ENCODE measurements at places on chromosomes 3 and 15. TPM values are rescaled to one million over a fixed set of nuclear protein-coding genes. Genes with fewer than 3 reads are reported as not detected.

The CCDC80 gene
- 134 TPM for total RNA-seq

- peak overlapping the region; percentile 58 for H3K27ac ChIP-seq
- no peak for DNase-seq
- H3K36me3 ChIP-seq: peaks cover 5% of the 10 kb centered on the region
- peaks cover 47% of the 10 kb centered on the region for H3K4me1 ChIP-seq
- no peaks in the 10 kb centered on the region for H3K27me3 ChIP-seq
- no peak overlapping the region for H3K4me3 ChIP-seq
These were observed 50.4 kb downstream of the TCF12 start for GRCh38 chr15:56968821-56969220.

The IGSF11 gene
- total RNA-seq: 2.0 TPM

DNA sequence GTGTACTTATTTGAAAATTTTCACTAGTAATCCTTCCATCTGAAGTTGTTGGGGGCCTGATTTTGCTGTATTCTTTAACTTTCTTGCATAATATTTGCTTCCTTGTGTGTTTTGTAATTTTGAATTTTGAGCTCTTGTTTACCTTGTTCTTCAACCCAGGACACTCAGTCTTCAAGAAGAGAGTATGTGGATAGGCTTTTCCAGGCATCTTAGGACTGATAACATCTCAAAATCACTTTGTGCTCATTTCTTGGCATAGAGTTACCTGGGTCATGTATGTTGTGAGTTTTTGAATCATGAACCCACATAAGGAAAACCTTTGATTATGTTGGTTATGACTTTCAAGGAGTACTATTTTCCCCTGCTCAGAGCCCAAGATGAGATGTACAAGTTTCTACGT is 13.4 kb downstream of the BTD start:
- peaks cover 13% of the 10 kb centered on the region for H3K36me3 ChIP-seq
- no peak overlapping the region for H3K4me3 ChIP-seq
- DNase-seq: no peak
- no peaks in the 10 kb centered on the region for H3K27me3 ChIP-seq
- H3K4me1 ChIP-seq: no peaks in the 10 kb centered on the region
- no peak overlapping the region for H3K27ac ChIP-seq

- H3K27me3 ChIP-seq: peaks cover 50% of the 10 kb centered on the region
- H3K4me3 ChIP-seq: peak overlapping the region; percentile 93
- H3K4me1 ChIP-seq: peaks cover 27% of the 10 kb centered on the region
- H3K36me3 ChIP-seq: no peaks in the 10 kb centered on the region
- peak; percentile 43 for DNase-seq
These were observed 720 bp upstream of the TNIK start for GRCh38 chr3:171460725-171461524.

DNA sequence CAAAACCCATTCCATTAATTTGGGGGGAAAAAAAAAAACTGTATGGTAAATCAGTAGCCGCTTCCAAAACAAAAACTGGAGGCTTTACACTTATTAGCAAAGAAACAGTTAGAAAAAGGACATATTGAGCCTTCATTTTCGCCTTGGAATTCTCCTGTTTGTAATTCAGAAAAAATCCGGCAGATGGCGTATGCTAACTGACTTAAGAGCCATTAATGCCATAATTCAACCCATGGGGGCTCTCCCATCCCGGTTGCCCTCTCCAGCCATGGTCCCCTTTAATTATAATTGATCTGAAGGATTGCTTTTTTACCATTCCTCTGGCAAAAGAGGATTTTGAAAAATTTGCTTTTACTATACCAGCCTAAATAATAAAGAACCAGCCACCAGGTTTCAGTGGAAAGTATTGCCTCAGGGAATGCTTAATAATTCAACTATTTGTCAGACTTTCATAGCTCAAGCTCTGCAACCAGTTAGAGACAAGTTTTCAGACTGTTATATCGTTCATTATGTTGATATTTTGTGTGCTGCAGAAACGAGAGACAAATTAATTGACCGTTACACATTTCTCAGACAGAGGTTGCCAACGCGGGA is 9.4 kb upstream of the RPL24 start:
- DNase-seq: no peak
- H3K27me3 ChIP-seq: no peaks in the 10 kb centered on the region
- H3K4me3 ChIP-seq: no peak overlapping the region
- H3K27ac ChIP-seq: peak overlapping the region; percentile 83
- no peaks in the 10 kb centered on the region for H3K36me3 ChIP-seq

- no peak overlapping the region for H3K27ac ChIP-seq
- no peaks in the 10 kb centered on the region for H3K36me3 ChIP-seq
- no peaks in the 10 kb centered on the region for H3K4me1 ChIP-seq
- H3K4me3 ChIP-seq: no peak overlapping the region
- H3K27me3 ChIP-seq: peaks cover 7% of the 10 kb centered on the region
These were observed 18.5 kb downstream of the MINAR1 start for GRCh38 chr15:79450648-79451047.

GRCh38 chr15:67134067-67134838 is 68.9 kb downstream of the SMAD3 start:
- no peak for DNase-seq
- peak overlapping the region; percentile 99 for H3K27ac ChIP-seq
- no peaks in the 10 kb centered on the region for H3K27me3 ChIP-seq
- H3K36me3 ChIP-seq: no peaks in the 10 kb centered on the region

- no peak overlapping the region for H3K4me3 ChIP-seq
- H3K27me3 ChIP-seq: no peaks in the 10 kb centered on the region
- peaks cover 24% of the 10 kb centered on the region for H3K4me1 ChIP-seq
- H3K36me3 ChIP-seq: no peaks in the 10 kb centered on the region
- DNase-seq: no peak
These were observed 26.7 kb downstream of the CYP8B1 start for GRCh38 chr3:42849017-42849416.

DNA sequence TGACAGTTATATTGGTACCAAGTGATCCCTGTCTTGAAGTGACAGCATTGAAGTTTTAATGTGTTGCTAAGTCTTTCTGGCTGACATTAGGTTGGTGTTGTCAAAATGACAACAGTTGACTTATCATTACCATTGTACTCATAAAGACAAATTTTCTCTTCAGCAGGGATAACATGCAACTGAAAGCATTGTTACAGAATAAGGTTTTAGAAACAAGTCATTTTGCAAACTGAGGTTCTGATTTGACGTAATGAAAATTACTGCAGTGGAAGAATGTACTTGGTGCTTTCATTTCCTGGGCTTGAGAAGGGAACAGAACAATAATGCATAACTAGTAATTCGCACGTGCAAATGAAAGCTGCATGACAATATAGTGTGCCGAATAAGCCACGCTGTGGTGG is 75.1 kb downstream of the MOBP start:
- peaks cover 2% of the 10 kb centered on the region for H3K4me1 ChIP-seq
- no peak overlapping the region for H3K27ac ChIP-seq
- H3K36me3 ChIP-seq: no peaks in the 10 kb centered on the region
- H3K27me3 ChIP-seq: no peaks in the 10 kb centered on the region

DNA sequence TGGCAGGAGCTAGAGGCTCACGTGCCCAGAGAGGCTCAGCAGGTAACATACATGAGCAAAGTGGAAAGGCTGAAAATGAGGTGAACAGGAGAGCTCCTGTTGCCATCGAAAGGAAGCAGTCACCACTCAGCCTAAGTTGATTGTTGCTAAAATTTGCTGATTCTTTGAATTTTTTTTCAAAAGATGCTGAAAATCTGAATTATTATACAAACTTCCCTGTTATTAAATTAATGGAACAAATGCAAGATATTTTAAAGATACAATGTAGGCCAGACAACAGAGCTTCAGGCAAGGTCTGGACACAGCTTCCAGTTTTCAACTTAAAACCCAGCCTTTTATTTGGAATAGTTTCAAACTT is 151.3 kb downstream of the GHSR start:
- DNase-seq: no peak
- H3K27me3 ChIP-seq: no peaks in the 10 kb centered on the region
- no peak overlapping the region for H3K4me3 ChIP-seq
- H3K36me3 ChIP-seq: peaks cover 51% of the 10 kb centered on the region
- H3K4me1 ChIP-seq: no peaks in the 10 kb centered on the region

- no peak for DNase-seq
- no peak overlapping the region for H3K4me3 ChIP-seq
- peaks cover 27% of the 10 kb centered on the region for H3K4me1 ChIP-seq
- peaks cover 6% of the 10 kb centered on the region for H3K36me3 ChIP-seq
- H3K27ac ChIP-seq: no peak overlapping the region
These were observed 287.6 kb upstream of the TBL1XR1 start for GRCh38 chr3:177484926-177485325.

DNA sequence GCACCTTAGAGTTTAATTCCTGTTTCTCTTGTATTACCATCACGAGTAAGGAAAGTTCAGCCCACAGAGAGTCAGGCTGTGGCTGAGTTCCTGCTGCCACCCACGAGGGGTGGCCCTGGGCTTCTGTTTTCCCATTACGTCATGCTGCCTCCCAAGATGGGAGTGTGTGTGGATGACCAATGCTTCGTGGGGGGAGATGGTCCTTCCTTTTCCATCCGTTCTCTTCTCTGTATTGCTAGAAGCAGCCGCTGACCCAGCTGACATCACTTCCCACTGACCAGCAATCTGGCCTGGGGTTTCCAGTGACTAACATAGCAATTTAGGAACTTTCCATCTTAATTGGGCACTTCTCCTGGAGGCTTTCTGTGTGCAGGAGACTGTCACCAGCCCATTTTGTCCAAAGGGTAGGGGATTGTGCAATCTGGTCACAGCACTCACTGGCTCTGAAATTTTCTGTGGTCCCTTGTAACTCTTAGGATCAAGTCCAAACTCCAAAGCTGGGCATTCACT is 9.3 kb downstream of the IRAK2 start:
- no peak for DNase-seq
- no peaks in the 10 kb centered on the region for H3K4me1 ChIP-seq
- H3K36me3 ChIP-seq: peaks cover under 1% of the 10 kb centered on the region
- no peak overlapping the region for H3K4me3 ChIP-seq

The GP5 gene
- total RNA-seq: 0.11 TPM

The UQCC5 gene
- total RNA-seq: 13.0 TPM

- H3K4me3 ChIP-seq: peak overlapping the region; percentile 90
- no peak for DNase-seq
- no peaks in the 10 kb centered on the region for H3K36me3 ChIP-seq
- H3K4me1 ChIP-seq: peaks cover 17% of the 10 kb centered on the region
- H3K27me3 ChIP-seq: no peaks in the 10 kb centered on the region
These were observed 878 bp downstream of the DYNC1LI1 start for GRCh38 chr3:32569540-32570420.

The MAGEL2 gene
- total RNA-seq: 10.9 TPM

The GPR62 gene
- total RNA-seq: 0.36 TPM

The HCN4 gene
- total RNA-seq: 0.69 TPM

DNA sequence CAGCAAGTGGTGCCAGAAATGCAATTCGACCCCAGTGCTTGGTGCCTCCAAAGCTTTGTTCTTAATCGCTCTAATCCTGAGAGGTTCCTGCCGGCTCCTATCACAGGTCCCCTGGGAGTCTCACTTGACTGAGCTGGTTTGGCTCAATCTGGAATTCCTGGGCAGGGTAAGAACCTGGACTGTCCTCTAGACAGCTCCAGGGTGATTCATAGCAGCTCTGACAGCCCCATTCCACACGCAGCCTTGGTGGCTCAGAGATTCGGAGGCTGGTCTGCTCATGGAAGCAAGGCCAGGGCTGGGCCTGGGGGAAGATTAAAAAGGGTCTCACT is 37.9 kb downstream of the MYO5C start:
- H3K4me3 ChIP-seq: no peak overlapping the region
- DNase-seq: no peak
- H3K36me3 ChIP-seq: peaks cover 3% of the 10 kb centered on the region

The INKA1 gene
- 9.4 TPM for total RNA-seq

GRCh38 chr3:14137004-14137403 is 12.2 kb downstream of the TMEM43 start:
- no peak for DNase-seq
- no peaks in the 10 kb centered on the region for H3K4me1 ChIP-seq
- H3K27me3 ChIP-seq: no peaks in the 10 kb centered on the region
- H3K27ac ChIP-seq: no peak overlapping the region
- peaks cover 17% of the 10 kb centered on the region for H3K36me3 ChIP-seq

- no peaks in the 10 kb centered on the region for H3K4me1 ChIP-seq
These were observed 144.7 kb upstream of the IQSEC1 start for GRCh38 chr3:13217736-13218540.

The SLC6A1 gene
- total RNA-seq: not detected

Measured in mesothelial cell of epicardium (in vitro differentiated cells).